ENCODE measurements at places on chromosomes 4 and X. TPM values are rescaled to one million over a fixed set of nuclear protein-coding genes. Genes with fewer than 3 reads are reported as not detected.

- DNase-seq, result no peak
These were observed 88.6 kb downstream of the IRF2 start for GRCh38 chr4:184385705-184386141.

GRCh38 chr4:166839615-166840251 is 394.6 kb downstream of the SPOCK3 start:
- no peak for DNase-seq

DNA sequence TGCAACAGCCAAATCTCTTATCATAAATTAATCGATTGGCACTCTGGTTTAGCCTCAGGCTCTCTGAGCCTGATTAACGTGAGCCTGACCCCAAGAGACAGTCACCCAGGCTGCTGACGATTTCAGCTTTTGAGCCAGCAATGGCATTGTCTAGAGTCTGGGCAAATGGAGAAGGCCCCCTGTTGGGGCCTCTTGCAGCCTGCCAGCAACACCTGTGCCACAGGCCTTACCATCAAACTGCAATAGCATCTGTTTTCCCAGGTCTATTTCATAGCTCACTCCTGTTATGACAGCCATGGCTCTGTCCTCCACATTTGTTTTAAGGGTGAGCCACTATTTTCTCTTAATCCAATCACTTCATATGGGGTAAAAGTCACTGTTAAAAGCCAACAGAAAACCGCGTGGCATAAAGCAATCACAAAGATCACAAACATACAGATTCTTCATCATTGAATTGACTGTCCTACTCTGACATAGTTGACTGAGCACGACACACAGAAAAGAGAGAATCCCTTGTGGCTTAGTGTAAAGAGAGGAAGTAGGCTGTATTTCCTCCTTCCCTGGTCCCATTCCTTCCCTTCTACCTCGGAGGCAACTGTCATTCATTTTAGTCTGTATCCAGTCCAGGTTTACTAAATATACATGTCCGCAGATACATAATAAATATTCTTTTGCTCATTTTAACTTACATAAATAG is 47.8 kb downstream of the SLC9A7 start:
- DNase-seq, result no peak

DNA sequence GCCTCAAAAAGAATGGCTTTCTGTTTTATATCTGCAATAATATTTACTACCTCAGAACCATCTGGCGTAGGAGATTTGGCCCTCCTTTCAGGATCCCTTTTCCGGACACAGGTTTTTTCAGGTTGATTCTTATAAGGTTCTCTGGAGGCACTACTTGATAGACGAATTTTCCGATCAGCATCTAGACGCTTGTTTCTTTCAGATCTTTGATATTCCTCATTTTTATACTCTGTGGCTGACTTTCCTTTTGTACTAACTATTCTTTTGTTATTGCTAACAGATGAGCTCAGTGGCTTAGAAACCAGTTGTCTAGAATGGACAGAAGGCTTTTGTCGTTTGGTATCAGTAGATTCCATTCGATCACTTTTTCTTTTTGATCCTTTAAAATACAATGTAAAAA is 12.4 kb downstream of the YTHDC1 start:
- no peak for DNase-seq

DNA sequence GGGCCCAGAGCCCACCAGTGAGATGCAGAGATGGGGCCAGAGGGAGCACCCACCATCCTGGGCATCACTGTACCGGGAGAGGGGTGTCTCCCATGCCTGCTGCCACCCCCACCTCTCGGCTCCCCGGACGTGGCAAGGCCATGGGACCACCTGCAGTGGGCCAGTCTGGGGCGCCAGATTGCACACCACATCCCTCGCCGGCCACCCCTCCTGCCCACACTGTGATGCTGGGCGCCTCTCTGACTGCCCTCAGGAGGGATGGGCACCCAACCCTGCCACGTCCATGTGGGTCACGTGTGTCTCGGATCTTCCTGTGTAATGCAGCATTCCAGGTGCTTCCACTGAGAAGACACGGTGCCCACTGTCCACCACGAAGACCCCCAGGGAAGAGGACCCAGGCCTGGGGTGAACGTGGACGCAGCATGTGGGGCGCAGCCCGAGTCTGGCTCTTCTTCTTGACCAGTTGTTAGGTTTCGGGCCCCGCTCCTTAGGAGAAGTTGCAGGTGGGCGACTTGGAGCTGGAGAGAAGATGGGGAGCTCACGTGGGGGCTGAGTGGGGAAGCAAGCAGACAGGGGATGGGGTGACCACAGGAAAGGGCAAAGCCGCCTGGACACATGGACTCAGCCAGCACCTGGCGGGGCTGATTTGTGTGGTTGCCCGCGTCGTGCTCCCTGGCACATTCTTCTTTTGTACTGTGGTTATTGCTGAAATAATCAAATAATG is 47.7 kb downstream of the ZFYVE28 start:
- no peak for DNase-seq

DNA sequence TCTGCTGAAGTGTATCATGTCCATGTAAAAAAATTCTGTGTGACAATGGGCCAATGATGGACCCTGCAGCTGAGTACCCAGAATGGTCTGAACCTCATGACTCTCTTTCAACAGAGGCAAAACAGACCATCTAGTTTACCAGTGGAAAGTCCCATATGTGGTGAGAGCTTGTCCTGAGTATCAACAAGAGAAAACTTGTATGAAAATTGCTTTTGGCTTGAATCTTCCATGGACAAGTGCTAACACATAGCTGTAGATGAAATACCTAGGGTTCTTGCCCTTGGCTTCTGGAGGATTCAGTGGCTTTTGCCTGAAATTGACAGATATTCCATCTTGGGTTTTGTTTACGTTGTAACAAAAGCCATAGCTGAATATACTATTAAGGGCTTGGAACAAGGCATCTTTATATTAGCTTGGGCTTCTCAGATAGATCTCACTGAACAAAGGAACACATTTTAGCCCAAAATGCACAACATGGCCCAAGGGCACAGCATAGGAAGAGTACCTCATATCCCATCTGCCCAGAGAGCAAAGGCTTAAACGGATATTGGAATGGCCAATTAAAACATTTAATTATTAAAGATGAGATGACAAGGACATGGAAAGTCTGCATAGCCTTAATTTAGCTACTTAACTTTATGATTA is 128.5 kb upstream of the HPGD start:
- no peak for DNase-seq

- no peak for DNase-seq
These were observed 95.3 kb downstream of the JADE1 start for GRCh38 chr4:128904821-128905220.

DNA sequence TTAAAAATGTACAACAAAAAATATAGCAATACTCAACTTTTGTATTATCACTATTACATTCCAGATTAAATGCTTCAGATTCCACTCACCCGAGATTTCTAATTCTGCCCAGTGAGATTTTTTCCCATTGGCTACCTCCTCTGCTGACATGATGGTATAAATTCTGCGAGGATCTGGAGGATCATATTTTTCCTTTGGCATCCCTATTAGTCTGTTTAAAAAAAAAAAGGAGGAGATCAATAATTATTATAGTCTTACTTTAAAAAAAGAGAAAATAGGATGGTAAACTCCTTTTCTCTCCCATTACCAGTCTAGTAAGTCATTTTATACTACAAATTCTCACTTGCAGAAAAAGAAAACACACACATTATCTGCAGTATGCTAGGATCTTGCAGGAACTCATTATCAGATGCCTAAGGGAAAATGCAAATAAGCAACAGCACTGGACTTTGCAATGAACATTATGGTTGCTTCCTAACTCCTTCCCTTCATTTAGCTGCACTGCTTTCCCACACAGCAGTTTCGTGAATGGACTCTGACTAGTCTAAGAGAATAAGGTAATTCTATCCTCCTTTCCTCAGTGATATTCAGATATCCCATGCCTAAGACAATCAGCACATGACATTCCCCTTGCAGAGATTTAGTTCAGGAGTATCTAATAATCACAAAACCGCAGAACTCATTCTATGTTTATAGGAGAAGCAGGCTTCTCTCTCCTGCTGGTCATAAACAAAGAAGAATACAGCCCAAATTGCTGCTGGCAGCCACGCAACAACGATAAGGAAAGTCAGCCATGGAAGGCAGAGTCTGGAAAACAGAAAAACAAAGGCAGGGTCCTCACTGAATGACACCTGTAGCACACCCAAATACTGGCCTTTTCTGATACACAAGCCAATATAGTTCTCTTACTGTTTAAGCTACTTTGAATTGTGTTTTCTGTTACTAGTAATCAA is 42.7 kb downstream of the CNOT6L start:
- no peak for DNase-seq

GRCh38 chr4:3115637-3116270 is 41.3 kb downstream of the HTT start:
- no peak for DNase-seq

DNA sequence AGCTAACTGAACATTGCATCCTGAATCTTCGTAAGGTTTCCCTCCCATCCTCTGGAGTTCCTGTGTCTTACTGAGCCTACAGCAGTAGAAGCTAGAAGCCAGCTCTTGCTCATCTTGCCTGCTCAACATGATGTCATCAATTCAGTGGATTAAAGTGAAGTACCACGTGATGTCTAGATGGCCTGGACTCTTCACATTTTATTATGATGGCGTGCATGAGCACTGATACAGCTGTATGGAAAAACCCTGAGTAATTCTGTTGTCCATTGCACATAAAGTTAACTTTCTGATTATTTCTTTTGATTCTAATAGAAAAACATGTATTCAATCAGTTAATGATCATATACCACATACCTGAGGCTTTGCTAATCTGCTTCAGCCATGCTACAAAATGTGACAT is 2387.7 kb upstream of the TENM3 start:
- no peak for DNase-seq

- DNase-seq, result no peak
These were observed 41.6 kb upstream of the SLC25A4 start for GRCh38 chr4:185101354-185101890.

DNA sequence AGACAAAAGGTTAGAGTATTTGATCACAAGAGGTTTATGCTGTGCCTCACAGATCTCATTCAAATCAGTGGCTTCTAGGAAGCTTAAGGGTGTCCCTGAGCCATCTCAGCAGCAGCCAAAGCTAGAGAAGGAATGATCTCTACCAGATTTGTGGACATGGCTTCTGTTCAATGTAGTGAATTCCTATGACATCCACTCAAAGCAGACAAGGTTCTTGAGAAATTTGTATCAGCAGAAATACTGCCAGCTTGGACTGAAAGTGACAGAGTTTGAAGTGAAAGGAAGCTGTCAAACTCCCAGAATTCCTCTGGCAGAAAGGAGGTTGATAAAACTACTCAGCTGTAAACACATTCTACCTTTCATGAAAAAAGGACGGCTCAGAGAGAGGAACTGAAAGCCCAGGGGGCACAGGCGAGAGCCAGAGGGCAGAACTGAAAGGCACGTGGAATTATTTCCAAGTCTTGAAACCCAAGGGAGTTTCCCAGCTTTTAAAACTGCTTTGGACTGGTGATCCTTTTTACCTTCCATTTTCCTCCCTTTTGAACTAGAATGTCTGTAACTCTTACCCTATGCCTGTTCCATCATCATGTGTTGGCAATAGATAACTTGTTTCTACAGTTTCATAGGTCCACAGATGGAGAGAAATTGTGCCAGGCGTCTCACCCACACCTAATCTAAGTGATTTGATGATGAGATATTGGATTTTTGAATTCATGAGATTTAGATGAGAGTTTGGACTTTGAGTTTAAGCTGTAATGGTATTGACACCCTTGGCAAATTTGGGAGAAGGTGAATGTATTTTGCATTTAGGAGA is 14.5 kb upstream of the MED14 start:
- DNase-seq, result no peak

- no peak for DNase-seq
These were observed 18.0 kb downstream of the FAM9A start for GRCh38 chrX:8783097-8783713.

GRCh38 chrX:73561801-73562200 is 1.2 kb upstream of the CHIC1 start:
- DNase-seq, result no peak

GRCh38 chrX:11375614-11376119 is 82.5 kb downstream of the AMELX start:
- DNase-seq, result no peak

GRCh38 chr4:113020966-113021365 is 28.5 kb upstream of the ANK2 start:
- DNase-seq, result no peak

DNA sequence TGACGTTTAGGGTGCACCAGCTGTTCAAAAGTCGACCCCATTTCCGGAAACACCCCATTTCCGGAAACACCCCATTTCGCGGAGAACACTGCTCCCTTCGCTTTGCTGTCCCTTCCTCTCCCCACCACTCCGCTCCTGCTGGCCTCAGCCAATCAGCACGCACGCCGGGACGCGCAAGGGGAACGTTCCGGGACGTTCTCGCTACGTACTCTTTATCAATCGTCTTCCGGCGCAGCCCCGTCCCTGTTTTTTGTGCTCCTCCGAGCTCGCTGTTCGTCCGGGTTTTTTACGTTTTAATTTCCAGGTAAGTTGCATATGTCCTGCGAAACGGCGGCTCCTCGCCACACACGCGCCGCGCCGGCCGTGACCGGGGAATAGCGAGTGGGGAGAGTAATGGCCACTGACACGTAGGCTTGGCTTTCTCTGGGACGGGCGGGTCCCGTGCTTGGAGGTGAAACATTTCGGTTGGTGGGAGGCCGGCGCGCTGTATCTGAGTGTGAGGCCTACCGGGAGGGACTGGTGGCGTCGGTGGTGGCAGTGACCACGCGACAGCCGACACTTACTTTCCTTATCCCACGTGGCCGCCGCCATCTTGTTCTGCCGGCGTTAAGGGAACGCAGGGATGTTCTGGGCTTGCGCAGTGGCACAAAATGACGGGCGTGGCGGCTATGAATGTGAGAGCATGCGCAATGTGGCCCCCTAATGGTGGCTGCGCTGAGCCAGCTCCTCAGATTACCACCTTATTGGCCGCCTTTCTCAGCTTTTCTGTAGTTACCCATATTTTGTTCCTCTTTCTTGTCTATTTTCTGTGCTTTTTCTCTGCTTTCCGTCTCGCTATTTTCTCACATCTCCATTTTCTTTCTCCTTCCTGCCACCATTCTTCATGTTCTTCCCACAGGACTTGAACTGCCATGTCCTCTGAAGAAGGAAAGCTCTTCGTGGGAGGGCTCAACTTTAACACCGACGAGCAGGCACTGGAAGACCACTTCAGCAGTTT is at the start of gene RBM3:
Gene RBM3, plus strand, starts transcription at position 215 of the 997 bp plus-strand sequence. Its CDS starts 697 bp downstream, at position 912.
- peak; percentile 94 for DNase-seq

GRCh38 chr4:124322234-124323065 is 390.1 kb downstream of the ANKRD50 start:
- DNase-seq, result peak; percentile 22

Gene HDX
- 4.6 TPM for total RNA-seq

Gene STS
- 2.4 TPM for total RNA-seq

Gene SPANXD
- not detected for total RNA-seq

Gene SHOX
- not detected for total RNA-seq

Gene C4orf50
- not detected for total RNA-seq

Gene YY2
- 1.7 TPM for total RNA-seq

Gene DCAF8L2
- not detected for total RNA-seq

Gene VCX
- not detected for total RNA-seq

Gene VEGFD
- total RNA-seq, result not detected

Measured in SJSA1 (cell line).